ENCODE measurements at places on chromosomes 5 and 9. TPM values are rescaled to one million over a fixed set of nuclear protein-coding genes. Genes with fewer than 3 reads are reported as not detected.

GRCh38 chr5:81558188-81558587 lies 164.3 kb upstream of the ACOT12 start:
- no peak for DNase-seq

DNA sequence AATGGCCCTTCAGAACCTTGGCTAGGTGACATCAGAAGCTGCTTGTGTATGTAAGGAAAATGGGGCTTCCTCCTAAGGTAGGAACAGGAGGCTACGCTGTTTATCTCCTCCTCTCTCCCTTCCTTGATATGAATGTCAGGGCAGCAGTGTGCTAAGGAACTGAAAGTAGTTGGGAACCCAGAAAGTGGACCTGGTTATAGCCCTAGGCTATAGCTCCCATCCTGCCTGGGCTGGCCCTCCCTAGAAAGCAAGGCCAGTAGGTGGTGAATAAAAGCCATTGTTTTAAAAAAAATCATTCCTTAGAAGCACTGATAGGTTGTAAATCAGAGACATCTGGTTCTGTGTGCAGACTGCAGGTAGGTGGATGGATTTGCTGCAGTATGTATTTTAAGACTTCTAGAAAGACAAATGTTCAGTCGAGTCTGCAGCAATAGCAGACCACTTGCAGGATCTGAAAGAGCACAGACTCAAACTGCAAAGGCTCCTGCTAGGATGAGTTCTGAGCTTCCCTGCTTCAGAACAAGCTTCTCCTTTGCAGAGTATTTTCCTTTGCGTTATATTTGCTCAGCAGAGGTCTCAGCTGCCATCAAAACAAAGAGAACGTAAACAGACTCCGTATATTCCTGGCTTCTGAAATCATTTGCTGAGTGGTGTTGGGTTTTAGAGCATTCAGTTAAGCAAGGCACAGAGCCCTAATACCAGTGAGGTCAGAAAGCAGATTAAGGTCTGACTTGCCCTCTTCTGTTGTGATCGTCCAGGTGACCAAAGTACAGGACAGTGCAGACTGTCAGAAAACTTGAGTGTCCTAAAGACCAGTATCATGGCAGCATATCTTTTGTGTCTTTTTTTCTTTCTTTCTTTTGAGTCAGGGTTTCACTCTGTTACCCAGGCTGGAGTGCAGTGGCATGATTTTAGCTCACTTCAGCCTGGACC lies 20.1 kb upstream of the CFAP157 start:
- DNase-seq = no peak

DNA sequence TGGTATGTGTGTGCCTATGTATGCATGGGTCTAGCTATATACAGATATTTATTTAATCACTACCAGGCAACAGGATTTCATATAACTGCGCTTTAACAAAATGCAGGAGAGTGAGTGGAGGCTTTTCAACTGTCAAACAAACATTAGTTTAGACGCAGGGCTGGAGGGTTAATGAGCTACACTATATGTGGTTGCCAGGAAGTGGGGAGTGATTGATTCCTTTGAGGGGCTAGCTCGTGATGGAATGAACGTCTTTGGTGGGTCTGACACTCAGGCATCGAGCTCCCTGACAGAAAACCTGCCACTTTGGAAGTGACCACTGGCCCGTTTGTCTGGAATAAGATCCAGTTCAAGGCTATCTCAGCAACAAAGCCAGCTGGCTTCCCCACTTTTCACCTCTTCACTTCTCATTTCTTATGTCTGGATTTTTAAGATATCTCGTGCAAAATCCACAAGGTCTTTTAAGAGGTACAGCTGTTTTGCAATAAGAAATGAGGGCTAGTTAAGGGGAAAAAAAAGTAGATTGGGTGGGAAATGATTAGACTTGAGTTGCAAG lies 78.0 kb downstream of the CFAP77 start:
- DNase-seq = no peak

DNA sequence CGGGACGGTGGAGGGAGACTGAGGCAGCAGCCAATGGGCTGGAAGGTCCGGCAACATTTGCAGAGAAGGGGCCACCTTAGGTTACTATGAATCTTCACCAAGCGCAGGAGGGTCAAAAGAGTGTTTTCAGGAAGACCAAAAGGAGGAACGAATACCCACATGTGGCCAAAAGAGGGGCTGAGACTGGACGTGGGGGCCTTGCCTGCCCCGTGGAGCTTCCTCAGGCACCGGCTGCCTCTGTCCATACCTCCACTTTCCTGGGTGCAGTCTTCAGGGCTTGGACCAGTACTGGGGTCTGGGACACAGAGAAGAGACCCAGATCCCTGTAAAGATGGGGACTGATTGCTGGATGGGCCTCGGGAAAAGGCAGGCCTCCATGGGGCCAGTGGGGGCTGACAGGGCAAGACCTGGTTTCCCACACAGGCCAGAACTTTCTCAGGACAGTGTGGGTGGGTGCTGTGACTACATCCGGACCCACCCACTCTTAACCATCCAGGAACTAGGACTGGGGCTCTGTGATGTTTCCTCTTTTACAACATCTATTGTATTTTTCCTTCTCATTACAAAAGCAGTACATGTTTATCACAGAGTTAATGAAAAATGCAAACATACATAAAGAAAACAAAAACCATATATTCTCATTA lies 294.7 kb downstream of the ZSWIM6 start:
- DNase-seq = no peak

Gene GCNT4
- total RNA-seq = 0.95 TPM

Gene DOCK2
- total RNA-seq = 9.2 TPM

Gene XRCC4
- 4.4 TPM for total RNA-seq

DNA sequence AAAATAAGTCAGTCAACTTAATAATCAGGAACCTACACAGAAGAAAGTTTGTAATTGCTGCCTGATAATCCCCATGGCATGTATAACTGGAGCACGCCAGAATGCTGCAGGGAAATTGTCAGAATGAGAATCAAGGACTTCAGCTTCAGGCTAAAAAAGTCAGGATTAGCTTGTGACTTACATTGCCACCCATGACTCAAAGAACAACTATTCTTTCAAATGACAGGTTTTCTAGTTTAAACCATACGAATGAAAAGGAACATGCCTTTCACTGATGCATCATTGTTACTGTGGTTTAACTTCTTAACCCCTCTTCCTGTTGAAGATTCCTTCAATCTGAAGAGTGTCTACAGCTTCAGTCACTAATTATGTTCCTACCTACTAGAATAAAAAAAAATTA lies 112.4 kb downstream of the ISL1 start:
- DNase-seq = no peak

Gene CDKN2B
- 1.7 TPM for total RNA-seq

Gene MOCS2
- 32.9 TPM for total RNA-seq

Measured in ovary (tissue), 10 donors.